ENCODE measurements at places on chromosomes 6 and 20.

DNA sequence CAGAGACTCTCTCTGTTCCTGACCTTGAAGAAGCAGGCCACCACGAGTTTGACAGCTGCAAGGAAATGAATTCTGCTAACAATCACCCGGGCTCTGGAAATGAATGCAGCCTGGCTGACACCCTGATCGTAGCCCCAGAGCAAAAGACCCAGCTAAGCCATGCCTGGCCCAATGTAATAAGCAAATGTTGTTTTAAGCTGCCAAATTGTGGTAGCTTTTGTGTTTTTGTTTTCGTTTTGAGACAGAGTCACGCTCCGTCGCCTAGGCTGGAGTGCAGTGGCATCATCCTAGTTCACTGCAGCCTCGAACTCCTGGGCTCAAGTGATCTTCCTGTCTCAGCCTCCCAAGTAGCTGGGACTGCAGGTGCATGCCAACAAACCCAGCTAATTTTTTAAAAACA lies 3.3 kb upstream of the OXT start:
- no peak for ATAC-seq

- no peak for ATAC-seq
Measured at GRCh38 chr6:135703621-135704020, 147.9 kb upstream of the PDE7B start.

- no peak for ATAC-seq
Measured at GRCh38 chr6:46584586-46584985, 68.0 kb downstream of the CYP39A1 start.

- no peak for ATAC-seq
Measured at GRCh38 chr6:85278466-85279035, 171.3 kb upstream of the NT5E start.

- ATAC-seq, result peak; percentile 31
Measured at GRCh38 chr6:34236131-34236442, 586 bp upstream of the HMGA1 start.

DNA sequence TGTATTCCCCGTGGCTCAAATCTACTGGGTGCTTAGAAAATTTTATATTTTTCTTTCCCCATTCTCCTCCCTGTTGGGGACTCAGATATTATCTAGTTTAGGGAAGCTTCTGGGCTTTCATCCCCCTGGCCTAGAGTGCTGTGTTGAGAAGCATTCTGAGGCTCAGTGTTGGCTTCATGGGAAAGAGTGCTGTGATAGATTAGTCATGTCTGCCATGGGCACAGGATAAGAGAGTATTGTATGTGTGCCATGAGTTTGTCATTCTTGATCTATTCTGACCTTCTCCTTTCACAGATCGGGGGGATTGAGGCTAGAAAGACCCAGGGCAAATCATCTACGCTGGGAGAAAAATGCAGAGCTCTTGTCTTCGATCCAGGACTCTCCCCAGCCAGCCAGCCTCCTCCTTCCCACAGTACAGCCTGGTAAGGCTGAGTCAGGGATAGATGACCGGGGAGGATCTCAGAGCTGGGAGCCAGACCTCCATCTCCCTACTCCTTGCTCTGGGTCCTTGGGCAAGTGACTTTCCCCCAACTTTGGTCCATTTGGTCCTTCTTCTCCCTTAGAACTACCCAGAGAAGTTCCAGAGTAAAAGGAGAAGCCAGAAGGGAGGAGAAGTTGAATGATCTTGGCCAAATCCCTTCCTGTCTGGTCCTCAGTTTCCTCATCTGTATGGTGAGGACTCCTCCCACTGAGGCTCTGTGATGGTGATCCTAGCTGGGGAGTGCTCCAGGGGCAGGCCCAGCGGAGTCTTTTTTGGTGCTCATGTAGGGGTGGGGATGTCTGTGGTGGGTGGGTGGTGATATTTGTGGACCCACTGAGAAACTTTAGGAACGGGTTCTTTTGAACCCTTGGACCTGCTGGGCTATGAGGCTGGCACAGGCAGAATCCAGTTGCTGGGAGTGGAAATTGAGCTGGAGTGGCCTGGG lies 5.0 kb downstream of the SRC start:
- no peak for ATAC-seq

GRCh38 chr20:59735917-59736316 lies 131.6 kb downstream of the PHACTR3 start:
- no peak for ATAC-seq

GRCh38 chr6:104326173-104327001 lies 533.3 kb downstream of the HACE1 start:
- no peak for ATAC-seq

- no peak for ATAC-seq
Measured at GRCh38 chr6:69280858-69281257, 516.0 kb downstream of the LMBRD1 start.

DNA sequence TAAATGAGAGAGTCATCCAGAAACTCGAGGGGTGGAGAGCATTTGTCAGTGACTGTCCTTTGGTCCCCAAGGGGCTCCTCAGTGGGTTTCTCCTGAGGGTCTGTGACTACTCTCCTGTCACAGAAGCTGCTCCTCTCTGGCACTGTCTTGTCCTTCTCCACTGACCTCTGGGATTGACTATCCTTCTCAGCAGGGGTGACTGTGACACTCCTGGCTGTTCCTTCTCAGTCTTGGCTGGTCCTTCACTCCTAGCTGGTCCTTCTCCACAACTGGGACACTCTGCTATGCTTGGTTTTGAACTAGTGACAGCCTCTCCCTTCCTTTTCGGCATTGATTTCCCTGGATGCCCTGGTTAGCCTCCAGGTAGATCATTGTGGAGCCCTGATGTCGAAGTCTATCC lies 33.5 kb downstream of the DYNLT1 start:
- ATAC-seq, result no peak

- ATAC-seq, result no peak
Measured at GRCh38 chr6:167528239-167528638, 203.4 kb downstream of the TTLL2 start.

DNA sequence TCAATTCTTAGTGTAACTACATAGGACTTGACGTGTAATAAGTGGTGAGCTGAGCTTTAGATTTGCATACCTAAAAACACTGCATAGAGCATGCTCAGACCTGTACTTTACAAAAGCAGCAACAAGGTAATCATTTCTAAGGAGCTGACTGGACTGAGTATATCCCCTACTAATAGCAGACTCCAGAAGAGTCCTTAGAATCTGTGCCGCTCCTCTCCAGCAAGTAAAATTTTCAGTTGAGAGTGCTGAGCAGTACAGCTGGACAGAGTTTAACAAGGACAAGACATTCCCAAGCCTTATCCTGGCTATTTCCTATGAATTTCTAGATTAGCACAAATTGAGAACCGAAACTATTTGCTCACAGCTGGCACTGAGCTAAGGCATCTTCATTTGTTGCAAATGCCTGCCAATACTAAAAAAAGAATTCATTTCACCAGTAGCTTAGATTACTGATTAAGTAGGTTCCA lies 26.1 kb upstream of the KLHL31 start:
- no peak for ATAC-seq

DNA sequence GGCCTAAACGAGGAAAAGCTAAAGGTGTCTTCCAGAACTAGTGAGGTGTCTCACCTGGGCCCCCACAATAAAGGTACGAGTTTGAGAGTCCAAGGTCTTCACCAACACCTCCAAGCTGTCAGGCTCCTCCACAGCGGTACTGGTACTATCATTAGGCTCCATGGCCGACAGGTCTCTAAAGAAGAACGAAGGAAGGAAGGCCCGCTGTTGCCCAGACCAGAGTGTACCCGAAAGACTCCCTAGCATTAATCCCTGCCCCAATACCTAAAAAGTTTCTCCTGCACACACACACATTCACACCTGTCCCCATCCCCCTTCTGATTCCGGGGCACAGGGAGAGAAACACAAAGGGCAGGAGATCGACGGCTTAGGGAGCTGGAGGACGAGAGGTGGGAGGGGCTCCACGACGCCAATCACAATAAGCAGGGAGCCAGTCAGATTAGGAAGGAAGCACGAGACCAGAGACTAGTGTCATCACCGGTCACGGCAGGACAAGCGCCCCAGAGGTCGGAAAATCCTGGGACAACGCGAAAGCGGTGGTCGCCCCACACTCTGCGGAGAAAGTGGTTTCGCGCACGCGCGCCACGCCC lies 764 bp downstream of the BAG6 start:
- peak; percentile 44 for ATAC-seq

DNA sequence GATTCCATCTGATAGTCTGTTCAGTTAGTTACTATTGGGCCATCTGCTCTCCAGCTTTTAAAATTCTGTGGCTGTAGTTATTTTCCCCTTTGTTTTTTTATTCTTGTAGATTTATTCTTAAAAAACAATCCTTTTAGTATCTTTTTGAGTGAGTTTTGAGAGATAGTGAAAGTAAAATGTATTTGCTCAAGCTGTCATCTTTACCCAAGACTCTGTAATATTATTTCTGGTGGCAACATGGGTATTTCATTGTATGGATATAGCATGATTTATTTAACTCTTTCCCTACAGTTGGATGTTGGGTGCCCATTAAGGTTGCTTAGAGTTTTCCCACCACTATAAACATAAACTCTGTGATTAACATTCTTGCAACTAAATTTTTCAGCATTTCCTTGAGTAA lies 24.6 kb downstream of the STK4 start:
- peak; percentile 40 for ATAC-seq
